SJCRH30 (cell line): ENCODE measurements at places on chromosomes 7 and 10. TPM values are rescaled to one million over a fixed set of nuclear protein-coding genes. Genes with fewer than 3 reads are reported as not detected.

DNA sequence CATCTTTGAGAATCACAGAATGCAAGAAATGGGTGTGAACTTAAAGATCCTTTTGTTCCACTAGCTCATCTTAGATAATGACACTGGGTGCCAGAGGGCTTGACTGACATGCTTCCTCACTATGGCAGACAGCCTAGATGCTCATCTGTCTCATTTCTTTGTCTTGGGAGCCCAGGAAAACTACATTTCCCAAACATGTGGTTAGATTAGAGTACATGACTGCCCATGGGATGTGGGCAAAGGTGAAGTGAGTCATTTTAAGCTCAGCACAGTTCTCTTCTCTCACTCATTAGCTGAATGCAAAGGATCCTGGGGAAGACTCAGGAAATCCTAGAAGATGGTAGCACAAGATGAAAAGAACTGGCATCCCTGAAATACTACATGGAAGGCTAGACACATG is 32.5 kb upstream of the TBX20 start:
- no peak for DNase-seq

DNA sequence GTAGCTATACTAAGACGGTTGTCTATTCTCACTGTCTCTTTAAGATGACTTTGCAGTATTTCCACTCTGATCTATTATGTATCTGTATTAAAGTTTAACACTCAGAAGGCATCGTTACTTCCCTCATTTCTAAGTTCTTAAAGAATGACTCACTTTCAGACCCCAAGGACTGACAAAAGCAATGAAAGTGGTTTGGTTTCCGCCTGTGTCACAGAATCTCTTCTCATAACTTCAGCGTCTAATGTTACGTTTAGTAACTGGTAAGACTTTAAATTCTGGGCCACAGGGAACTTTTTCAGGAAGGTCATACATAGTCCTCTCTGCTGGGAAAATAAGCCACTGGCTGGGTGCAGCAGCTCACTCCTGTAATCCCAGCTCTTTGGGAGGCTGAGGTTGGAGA is 892.0 kb upstream of the AUTS2 start:
- DNase-seq = no peak

- DNase-seq = peak; percentile 32
Measured at GRCh38 chr10:50991456-50992355, 82.6 kb upstream of the PRKG1 start.

The SVOPL gene
- not detected in 2 replicates for total RNA-seq

GRCh38 chr7:155947051-155947450 is 134.8 kb upstream of the SHH start:
- DNase-seq = no peak
